Activated naive CD4-positive, alpha-beta T cell (primary cell): ENCODE measurements at places on chromosomes 3 and 15.

GRCh38 chr15:90994059-90994416 lies 297 bp downstream of the PRC1 start:
- no peak for DNase-seq

DNA sequence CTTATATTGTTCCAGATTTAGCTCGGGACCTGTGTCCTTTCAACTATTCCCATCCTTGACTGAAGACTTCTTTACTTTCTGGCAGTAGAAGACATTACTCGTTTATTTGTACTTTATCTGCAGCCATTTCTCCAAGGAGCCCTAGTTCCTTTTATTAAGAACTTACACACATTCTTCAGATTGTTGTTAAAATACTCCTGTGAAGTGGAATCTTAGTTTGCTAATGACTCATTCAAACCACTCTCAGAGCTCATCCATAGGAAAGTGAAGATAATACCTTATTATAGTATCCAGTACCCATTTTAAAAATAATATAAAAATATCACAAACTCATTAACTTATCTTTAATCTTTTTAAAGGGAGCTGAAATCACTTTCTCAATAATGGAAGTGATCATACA lies 63.5 kb downstream of the C3orf70 start:
- DNase-seq = no peak

DNA sequence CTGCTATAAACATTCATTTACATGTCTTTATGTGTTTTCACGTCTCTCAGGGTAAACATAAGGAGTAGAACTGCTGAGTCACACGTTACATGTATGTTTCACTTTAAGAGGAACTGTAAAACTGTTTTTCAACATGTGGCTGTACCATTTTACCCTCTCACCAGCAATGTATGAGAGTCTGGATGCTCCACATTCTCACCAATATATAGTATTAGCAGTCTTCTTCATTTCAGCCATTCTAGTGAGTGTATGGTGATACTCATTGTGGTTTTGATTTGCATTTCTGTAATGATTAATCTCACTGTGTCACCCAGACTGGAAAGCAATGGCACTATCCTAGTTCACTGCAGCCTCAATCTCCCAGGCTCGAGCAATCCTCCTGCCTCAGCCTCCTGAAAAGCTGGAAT lies 37.1 kb downstream of the PHC3 start:
- no peak for DNase-seq

- DNase-seq = no peak
These were observed 56.2 kb upstream of the FILIP1L start for GRCh38 chr3:100170486-100170885.

DNA sequence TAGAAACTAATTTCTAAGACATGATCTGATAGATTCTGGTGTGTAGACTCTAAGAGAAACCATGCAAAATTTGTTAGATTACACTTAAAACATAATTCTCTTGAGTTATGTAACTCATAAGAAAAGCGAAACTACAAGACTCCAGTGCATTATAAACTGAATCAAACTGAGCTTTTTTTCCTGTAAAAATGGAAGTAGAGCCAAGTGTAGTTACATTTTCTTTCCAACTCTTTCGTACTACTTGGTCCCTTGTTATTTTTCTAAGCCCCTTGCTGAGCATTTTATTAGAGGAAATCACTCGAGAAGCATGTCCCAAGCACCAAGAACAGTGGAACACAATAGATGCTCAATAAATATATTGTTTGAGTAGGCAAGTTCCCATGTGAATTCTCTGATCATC lies 130.2 kb downstream of the GADL1 start:
- DNase-seq = no peak

DNA sequence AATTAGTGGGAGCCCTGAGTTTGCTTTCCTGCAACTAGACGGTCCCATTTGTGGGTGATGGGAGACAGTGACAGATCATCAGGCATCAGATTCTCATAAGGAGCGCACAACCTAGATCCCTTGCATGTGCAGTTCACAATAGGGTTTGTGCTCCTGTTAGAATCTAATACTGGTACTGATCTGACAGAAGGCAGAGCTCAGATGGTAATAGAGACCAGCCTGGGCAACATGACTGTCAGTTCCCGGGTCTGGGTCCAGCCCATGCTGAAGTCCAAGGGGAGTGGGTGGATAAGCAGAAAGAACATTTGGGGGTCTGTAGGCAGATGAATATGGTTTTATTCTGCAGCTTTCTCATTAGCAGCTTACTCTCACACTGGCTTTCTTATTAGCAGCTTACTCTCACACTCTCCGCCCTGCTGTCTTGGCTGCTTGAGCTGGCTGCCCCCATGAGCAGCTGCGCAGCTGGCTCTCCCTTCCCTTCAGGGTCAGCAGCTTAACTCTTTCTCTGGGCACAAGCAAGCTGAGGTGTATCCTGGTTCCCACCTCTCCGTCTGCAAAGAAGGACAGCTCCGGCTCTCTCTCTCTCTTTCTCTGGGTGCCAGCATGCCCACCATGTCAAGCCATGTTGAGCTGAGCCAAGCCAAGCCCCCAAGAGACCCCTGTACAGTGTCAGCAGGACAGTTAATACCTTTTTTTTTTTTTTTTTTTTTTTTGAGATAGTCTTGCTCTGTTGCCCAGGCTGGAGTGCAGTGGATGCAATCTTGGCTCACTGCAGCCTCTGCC lies 46.5 kb downstream of the KLHDC8B start:
- DNase-seq = no peak

GRCh38 chr15:78316283-78317083 lies 17.1 kb upstream of the SKIC8 start:
- no peak for DNase-seq

DNA sequence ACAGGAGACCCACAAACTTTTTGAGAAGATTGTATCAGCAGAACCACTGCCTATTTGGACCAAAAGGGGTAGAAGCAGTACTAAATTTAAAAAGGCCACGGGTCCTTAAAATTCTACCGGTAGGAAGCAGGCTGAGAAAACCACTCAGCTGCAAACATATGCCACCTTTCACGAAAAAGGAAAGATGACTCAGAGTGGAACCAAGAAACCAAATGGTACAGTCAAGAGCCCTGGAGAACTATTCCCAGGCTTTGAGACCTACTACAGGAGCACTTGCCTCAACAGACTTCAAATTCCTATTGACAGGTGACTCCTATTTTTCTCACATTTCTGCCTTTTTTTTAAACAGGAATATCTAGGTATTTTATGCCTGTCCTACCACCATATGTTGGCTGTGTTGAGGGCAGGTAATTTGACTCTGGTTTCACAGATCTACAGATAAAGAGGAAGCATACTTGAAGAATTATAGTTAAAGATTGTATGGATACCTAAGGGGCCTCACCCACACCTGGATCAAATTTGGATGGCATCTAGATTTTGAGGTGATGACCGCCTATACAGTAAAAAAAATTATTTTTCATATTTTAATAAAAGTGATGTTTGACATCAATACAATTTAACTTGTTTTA lies 10.1 kb downstream of the GOLIM4 start:
- DNase-seq = no peak

DNA sequence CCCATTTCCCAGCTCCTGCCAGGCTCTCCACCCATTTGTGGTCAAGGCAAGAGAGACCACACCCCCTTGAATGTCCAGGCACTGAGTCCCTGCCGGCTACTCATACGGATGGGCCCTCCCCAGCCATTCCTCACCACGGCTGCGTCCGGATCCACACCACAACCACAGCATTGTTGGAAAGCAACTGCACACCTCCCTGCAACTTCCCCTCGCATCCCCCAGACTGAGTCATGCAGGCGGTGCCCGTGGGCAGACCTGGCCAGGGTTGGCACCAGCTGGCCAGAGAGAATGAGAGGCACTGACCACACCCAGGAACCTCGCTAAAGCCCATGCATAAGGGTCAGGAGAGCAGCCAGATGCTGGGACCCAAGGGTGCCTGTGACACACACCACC lies 30.5 kb downstream of the LOXL1 start:
- no peak for DNase-seq

- DNase-seq = no peak
These were observed 37.2 kb downstream of the CMSS1 start for GRCh38 chr3:99854756-99855298.

GRCh38 chr3:11452885-11453847 lies 181.0 kb downstream of the ATG7 start:
- no peak for DNase-seq
